ENCODE measurements at places on chromosomes 11 and 22.

DNA sequence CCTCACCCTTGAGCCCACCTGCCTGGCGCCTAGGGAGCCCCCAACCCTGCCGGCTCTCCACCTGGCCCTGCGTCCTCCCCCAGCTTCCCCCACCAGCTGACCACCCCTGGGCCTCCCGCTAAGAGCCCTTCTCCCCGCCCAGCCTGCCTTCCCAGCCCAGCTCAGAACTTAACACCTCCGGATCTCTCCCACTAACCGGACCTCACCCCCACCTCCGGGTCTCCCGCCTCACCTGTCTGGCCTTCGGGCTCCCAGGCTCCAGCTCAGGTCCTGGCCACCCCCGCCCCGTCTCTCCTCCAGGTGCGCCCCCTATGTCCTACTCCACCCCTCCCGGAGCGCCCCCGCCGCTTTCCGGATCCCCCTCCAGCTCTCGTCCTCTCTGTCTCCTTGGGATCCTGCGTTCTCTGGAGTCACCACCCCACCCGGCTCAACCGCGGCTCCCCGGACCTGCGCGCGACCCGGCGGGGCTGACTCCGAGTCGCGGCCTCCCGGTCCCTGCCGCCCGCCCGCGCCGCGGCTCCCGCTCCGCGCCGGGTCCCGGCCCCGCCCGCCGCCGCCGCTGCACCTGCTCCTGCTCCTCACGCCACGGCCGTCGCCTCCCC, at the start of gene KCNJ11:
Gene KCNJ11, minus strand, starts transcription at position 51 of the 602 bp plus-strand sequence. CDS start 568 bp downstream, outside the sequence.
- no peak for DNase-seq

DNA sequence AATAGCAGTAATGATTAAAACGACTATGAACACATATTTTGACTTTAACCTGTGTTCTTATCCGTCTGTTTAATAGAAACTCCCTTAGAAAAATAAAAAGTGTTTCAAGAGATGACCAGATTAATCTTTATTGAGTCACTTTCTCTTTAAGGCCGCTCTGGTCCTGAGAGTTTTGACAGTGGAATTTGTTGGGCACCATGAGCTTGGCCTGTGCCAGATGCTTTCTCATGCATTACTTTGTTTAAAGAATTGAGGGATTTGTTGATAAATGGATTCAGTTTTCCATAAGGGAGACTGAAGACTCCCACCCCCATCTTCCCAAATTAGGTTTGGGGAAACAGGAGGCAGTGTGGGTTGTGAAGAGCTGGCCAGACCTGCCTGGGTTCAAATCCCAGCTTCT, 53.2 kb upstream of the ALX4 start:
- no peak for DNase-seq

DNA sequence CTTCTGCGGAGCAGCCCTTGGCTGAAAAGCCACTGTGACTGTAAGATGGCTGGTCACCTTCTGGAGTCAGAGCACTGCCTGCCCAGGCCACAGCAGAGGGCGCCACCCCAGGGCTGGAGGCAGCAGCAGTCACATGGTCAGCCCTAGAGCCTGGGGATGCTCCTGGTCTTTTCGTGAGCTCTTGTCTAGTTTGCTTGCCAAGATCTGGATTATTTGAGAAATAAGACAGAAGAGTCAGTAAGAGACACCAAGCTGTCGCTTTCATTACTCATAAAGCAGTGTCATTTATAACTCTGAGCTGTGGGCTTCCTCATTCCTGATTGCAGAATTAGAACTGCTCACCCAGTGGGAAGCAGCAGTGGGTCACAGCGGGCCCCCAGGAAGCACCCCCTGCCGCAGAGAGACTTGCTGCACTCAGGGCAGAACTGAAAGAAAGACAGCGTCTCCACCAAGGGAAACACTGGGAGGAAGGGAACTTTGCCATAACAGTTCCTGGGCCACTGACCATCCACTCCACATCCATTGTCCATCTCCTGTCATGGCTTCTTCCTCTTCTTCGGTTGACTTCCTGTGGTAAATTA, 56.7 kb downstream of the PPP6R2 start:
- DNase-seq: no peak

DNA sequence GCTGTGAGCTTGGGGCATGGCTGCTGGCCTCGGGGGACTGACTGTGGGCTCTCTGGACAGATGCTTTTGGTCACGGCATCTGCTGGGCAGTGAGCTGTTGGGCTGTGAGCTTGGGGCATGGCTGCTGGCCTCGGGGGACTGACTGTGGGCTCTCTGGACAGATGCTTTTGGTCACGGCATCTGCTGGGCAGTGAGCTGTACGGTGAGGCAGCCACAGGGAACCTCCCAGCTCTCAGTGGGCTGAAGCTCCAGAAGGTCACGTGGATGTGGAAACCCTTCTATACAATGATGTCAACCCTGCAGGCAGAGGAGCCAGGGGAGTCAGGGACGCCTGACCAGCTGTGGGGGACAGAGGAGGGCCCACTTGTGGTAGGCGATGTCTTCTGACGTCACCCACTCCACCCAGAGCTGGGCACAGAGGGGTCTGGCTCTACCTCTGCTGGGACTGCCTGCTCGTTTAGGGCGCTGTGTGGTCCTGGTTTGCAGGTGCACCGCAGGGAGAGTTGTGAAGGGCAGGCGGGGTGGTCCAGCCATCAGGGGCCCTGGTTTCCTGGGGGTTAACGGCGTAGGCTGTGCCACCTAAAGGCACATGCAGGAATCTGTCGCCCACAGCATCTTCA, 1331.3 kb downstream of the BRD1 start:
- no peak for DNase-seq

DNA sequence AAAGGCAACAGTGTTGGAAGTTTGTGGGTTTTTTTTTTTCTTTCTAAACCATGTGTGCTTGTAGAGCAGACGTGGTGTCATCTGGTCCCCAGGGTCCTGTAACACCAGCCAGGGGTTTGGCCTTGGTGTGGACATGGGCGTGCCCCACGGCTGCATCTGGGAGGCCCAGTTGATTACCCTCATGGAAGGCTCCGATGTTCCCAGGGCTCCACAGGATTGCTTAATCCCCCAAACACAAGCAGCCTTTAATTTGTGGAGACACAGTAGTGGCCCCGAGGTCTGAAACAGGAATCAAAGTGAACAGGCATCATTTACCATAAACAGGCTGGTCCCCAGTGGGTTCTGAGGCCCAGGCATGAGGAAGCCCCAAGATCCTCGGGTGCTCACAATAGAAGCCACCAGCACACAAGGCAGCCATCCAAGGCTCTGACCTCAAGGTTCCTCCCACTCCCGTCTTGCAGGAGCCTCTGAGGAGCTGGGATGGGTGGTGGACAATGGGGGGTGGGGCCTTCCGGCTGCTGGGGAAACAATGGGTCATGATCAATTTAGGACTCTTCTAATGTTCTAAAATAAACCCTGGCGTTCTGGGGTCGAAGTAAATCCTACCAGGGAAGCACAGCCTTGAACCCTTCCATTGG, 115.0 kb upstream of the CD82 start:
- DNase-seq: no peak

All from cortex of kidney (tissue), 1 donor.